ENCODE measurements at places on chromosomes 1 and 21.
A peak's percentile ranks its signal among the peaks of the same experiment; 100 is the strongest.

- peak; percentile 33 for DNase-seq
Observed at GRCh38 chr21:37240978-37241377, 26.2 kb downstream of the VPS26C start.

DNA sequence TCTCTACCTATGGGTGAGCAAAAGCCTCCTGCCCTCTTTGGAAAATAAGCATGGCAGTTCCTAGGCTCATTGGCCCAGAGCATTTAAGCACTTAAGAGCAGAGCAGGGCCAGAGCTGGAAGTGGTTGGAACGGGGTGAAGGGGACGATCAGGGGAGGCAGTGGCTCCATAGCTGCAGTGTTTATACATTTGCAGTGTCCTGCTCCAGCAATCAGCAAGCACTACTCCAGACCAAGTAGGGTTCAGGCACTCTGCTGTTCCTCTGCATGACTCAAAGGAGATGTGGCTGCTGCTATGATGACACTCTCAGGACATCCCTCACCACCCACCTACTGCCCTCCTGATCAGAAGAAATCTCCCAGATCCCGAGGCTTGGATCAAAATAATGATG, 55.0 kb downstream of the TRABD2B start:
- DNase-seq = no peak

- DNase-seq = no peak
Observed at GRCh38 chr1:10677491-10678391, 118.7 kb downstream of the CASZ1 start.

DNA sequence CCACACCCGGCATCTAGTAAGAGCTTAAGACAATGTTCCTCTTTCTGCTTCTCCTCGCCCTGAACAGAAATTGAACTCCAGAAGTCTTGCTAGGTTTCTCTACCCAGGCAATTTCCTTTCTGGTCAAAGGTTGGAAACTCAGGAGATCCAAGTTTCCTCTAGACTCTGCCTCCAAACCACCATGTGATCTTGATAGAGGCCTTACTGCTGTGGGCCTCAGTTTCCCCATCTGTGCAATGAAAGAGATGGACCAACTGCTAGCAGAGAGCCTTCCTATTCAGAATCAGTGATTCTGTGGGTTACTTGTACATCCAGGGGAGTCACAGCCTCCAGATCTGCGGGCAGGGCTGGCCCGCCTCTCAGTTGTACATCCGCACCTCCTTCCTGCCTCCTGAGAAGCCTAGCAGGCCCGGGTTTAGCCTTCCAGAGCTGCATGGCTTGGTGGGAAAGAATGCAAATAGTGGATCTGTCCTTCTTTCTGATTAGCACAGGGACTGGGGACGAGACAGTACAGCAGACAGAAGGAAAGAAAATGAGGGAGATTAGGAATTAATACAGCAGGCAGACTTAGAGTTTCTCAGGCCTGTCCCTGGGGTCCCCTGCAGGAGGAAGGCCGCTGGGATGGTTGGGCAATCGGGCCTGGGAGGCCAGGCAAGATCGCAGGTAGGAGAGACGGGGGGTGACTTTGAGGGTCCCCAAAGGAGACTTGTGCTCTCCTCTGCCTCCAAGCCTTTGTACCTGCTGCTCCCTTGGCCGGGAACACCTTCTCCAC, 83.9 kb downstream of the PAX7 start:
- DNase-seq = no peak

DNA sequence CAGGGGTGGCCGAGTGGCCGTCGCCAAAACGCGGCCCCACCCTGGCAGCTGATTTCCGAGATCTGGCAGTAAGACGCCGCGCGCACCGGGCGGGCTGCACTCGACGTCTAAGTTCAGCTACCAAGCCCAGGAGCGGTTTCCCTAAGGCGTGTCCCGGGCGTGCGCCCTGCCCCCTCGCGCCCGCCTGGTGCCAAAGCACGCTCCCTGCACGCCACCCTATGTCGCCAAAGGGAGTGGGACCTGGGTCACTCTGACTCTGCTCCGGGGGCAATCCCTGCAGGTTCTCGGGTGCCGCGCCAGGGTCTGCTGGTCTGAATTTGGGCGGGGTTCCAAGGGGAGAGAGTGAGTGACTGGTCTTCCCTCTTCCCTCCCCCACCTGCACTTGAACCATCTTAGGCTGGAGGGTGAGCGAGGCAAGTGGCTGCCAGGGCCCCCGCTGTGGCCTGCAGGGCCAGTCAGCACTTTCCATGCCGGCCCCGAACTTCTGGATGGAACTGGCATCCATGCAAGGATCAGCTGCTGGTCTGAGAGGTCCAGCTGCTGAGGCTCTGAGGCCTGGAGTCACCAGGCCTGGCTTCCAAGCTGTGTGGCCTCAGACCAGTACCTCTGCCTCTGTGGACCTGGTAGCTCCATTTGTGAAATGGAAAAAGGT, at the start of gene LRRC38:
Gene LRRC38, minus strand, starts transcription at position 109 of the 652 bp plus-strand sequence. CDS start 410 bp downstream, outside the sequence.
- DNase-seq = no peak

- no peak for DNase-seq
Observed at GRCh38 chr1:150076066-150076465, 8.5 kb downstream of the VPS45 start.

Measured in H1 (cell line).